ENCODE measurements at places on chromosomes 3 and 15.
A peak's percentile ranks its signal among the peaks of the same experiment; 100 is the strongest.

- no peak for DNase-seq
Measured at GRCh38 chr3:42697289-42698051, 5.1 kb downstream of the HHATL start.

GRCh38 chr15:25094519-25094918, 139.7 kb downstream of the SNRPN start:
- DNase-seq: no peak

GRCh38 chr3:49873623-49874022, 3.9 kb upstream of the CAMKV start:
- no peak for DNase-seq

DNA sequence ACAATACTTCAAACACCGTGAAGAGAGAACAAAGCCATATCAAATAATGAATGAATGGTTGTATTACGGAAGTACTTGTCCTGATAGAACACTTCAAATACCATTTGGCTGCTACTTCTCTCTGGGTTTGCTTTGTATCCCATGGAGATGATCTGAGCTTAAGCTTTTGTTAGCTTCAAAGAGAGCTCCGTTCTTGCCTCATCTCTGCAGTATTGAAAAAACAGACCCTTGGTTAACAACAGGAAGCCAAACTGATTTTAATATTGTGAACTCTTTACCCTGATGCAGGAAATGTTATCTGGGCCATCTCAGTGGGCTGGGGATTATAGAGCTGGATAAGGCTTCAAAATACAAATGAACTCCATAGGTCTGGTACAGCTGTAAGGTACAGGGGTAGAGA, 101.0 kb downstream of the CHL1 start:
- no peak for DNase-seq

- DNase-seq: no peak
Measured at GRCh38 chr15:94287794-94288246, 56.5 kb downstream of the MCTP2 start.

DNA sequence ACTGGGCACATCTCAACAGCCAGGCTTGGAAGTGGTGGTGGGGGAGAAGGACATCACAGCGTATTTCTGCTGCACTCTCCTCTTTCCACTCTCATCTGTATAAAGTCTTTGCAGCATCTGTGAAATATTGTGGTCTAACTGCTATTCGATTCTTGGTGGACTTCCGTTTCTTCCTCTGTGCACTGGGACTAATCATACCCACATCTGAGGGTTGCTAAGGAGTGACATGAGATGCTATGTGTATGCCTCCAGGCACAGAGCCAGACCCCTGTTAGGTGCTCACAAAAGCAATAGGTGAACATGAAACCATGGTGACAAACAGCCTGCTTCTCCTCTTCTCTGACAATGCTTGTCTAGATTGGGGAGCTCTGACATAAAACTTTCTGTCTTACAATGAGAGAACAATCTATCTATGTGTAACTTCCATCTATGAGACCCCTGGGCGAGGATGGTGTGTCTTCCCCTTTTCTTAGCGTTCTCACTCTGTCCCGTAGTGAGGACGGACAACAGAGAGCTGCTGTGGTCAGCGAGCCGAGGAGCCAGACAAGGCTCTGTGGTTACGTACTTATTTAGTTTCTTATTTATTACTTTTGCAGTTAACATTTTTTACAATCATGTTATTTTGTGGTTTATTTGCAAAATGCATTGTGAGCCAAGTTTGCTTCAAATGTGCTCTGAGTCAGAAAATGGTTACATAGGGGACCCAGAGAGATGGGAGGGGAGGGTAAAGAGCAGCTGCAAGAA, 196.7 kb upstream of the TPRG1 start:
- no peak for DNase-seq

- no peak for DNase-seq
Measured at GRCh38 chr15:60548101-60548500, 69.2 kb upstream of the ICE2 start.

GRCh38 chr3:63942528-63942927, 30.3 kb upstream of the SCAANT1 start:
- no peak for DNase-seq

DNA sequence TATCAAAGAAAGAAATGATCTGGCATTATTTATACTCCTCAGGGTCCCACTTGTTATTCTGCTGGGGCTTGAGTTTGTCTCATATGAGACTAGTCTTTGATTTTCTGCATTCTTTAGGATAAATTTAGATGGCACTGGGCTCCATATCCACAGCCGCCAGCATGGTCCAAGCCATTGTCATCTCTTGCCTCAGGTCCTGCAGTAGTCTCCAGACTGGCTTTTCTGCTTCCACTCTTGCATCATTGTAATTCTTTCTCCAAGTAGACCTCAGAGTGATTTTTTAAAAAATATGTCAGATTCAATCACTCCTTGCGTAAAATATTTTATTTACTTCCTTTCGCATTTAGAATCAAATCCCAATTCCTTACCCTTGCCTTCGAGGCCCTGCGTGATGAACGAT, 50.4 kb upstream of the ST3GAL6 start:
- no peak for DNase-seq

- DNase-seq: peak; percentile 68
Measured at GRCh38 chr3:140206196-140207040, 271.4 kb downstream of the CLSTN2 start.

GRCh38 chr3:39323494-39323893, 6.0 kb upstream of the CCR8 start:
- DNase-seq: no peak
